Activated naive CD4-positive, alpha-beta T cell treated with anti-CD3 and anti-CD28 coated beads, Interleukin-2, amount 50 U/mL, for 16 hours (primary cell): ENCODE measurements at places on chromosomes 4 and X.

GRCh38 chr4:69576251-69576877 is 63.1 kb downstream of the UGT2A2 start:
- no peak for DNase-seq

GRCh38 chr4:22672519-22672918 is 20.2 kb upstream of the GBA3 start:
- DNase-seq = no peak

GRCh38 chr4:147340591-147341120 is 140.2 kb upstream of the EDNRA start:
- DNase-seq = no peak

GRCh38 chr4:171588051-171588545 is 225.1 kb upstream of the GALNTL6 start:
- no peak for DNase-seq

- DNase-seq = no peak
These were observed 16.5 kb upstream of the SLC25A43 start for GRCh38 chrX:119382606-119383005.
